SK-N-SH treated with all-trans-retinoic acid at 6 μM for 48 hours (cell line): ENCODE measurements at places on chromosomes 5 and 9.

DNA sequence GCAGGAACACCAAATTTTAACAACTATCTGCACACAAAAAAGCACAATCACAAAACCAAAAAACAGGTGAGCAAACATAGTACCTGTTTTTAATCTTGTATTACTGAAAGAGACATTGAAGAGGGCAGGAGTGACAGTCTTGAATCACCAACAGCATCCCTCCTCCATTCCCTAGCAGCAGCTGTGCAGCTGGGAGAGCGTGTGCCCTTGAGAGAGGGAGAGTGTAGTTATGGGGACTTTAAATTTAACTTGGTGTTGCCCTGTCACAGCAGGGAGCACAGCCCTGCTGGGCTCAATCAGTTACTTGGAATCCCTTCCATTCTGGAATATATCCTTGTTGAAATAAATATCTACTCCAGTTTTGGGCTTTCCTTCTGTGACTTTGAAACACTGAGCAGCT, 1938.7 kb upstream of the NUDT12 start:
- no peak for ATAC-seq

DNA sequence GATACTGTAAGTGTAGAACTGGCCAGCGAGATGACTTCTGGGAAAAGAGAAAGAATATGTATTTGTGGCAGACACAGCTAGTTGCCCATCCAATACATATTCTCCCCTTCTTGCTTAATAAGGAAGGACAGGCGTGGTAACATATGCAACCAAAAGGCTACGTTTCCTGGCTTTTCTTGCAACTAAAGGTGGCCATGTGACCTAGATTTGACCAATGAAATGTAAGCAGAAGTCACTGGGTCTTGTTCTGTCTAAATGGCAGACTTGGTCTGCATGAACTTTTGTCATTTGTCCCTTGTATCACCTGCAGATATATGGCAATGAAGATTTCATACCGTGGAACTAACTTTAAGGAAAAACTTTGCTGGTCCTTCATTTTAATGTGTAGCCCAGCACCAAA, 183.8 kb downstream of the CDH12 start:
- no peak for ATAC-seq

GRCh38 chr5:88690409-88691229, 192.4 kb downstream of the MEF2C start:
- peak; percentile 87 for ATAC-seq

DNA sequence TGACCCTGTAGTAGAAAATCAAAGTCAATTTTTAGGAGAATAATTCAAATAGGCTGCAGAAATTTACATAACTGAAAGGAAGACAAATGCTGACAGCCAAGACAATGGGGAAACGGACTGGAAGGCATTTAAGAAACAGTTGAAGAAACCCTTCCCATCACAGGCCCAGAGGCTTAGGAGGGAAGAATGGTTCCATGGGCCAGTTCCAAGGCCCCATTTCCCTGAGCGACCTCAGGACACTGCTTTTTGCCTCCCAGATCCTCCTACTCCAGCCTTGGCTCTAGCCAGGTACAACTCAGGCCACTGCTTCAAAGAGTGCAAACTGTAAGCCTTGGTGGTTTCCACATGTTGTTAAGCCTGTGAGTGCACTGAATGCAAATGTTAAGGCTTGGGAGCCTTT, 184.1 kb upstream of the SGCD start:
- no peak for ATAC-seq

- peak; percentile 61; the same call in 2 of the 3 replicates for ATAC-seq
These were observed 8.6 kb upstream of the SV2C start for GRCh38 chr5:76074487-76075065.

DNA sequence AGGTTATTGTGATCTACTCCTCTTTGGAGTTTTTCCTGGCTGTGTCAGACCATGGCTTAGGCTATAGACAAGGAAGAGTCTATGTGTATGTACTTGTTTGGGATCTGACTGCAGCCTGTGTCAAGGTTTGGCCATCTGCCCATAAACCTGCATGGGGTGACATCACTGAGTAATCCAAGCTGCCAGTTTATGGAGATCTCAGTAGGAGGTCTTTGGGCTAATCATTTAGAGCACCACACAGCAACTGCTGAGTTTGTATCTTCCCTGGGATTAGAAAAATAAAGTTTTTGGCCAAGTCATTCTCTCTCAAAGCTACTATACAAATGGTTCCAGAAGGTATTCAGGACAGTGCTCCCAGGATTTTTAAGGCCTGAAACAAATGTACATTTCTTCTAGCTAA, 65.5 kb upstream of the HSPB3 start:
- ATAC-seq = peak; percentile 90

- peak; percentile 82 for ATAC-seq
These were observed 130.3 kb downstream of the PAX5 start for GRCh38 chr9:36903541-36904435.

DNA sequence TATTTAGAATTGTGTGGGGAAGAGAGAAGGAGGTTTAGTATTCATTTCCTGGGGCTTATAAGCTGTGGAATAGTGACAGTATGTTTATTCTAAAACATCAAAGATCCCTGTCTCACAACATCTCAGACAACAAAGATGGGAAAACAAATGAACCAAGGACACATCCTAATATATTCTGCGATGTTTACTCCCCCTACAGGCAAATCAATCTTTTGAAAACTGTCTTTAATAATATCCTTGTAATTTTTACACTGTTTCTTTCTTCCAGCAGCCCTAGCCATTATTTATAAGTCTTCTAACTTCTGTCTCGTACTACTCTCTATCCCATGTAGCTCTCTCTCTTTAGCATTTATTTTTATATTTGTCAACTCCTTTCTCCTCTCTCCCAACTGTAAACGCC, 33.5 kb upstream of the TMEM252 start:
- no peak for ATAC-seq

DNA sequence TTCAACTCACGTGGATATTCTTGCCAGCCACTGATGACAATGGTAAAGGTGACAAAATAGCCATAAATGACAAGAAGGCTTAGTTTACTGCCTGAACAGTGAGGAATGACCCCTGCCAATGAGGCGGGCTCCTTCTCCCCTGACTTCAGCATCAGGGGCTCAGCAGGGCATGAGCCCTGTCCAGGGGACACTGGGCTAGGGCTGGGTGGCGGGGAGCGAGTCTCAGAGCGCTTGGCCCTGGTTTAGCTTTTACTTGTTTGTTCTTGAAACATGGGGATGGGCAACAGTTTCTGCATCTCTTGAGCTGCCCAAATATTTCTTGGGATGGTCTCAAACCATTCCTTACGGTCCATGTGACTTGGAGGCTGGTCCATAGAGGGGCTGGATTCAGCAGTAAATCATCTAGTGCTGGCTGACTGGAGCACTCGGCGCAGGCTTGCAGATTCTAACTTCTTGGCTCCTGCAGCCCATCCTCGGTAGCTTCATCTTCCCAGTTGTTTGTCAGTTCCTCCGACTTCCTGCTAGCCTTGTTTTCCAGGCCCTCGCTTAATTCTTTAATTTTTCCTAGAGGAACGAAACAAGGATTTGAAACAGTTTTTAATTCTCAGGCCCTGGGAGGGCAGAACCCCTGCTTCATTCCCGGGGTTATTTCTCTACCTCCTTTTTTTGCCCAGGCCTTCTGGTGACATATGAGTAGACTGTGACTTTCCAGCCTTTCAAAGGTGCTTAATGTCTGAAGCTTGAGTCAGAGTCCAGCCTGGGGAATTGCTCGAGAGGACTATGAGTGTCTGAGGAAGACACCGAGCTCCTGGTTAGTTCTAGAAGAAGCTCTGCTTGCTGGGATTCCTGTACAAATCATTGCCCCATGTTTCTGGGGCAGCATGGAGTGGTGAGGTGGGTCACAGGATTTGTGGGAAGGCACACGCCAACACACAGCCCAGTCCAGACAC, 4.5 kb upstream of the HMCN2 start:
- no peak for ATAC-seq

GRCh38 chr5:77871946-77872345, 95.8 kb upstream of the TBCA start:
- ATAC-seq = no peak

DNA sequence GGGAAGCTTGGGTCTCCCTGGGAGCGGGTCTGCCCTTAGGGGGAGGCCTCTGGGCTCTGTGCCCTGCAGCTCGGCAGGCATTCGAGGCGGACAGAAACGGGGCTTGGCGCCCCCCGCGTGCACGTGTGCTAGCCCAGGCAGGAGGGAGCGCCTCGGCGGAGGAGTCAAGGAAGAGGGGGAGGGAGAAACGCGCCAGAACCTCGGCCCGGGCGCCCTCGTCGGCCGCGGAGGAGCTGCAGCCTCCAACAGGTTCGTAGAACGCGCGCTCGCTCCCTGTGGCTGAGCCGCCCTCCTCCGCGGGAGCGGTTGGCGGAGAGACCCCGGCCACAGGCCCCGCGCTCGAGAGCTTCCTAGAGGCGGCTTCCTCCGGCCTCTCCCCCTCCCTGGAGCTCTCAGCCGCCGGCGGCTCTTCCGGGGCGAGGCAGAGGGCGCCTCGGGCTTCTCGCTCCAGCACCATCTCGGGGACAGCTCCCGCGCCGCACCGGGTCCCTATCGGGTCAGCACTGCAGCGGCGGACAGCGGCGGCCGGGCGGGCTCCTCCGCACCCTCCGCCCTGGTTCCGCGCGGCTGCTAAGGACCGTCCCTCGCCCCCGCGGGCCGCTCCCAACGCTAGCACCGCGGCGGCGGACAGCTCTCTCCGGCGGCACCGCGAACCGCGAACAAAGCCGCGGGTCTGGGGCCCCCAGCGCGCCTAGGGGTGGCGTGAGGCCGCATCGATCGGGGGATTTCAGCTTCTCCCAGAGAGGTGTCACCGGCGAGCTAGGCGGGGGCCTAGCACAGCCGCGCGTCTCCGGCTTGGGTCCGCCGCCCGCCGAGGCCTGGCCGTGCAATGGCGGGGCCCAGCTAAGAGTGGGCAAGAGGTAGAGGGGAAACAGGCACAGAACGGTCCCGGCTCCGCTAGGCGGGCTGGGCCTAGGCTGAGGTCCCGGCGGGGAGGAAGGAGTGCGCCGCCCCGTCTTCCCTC, 74.6 kb upstream of the CPLX2 start:
- peak; percentile 99 for ATAC-seq

DNA sequence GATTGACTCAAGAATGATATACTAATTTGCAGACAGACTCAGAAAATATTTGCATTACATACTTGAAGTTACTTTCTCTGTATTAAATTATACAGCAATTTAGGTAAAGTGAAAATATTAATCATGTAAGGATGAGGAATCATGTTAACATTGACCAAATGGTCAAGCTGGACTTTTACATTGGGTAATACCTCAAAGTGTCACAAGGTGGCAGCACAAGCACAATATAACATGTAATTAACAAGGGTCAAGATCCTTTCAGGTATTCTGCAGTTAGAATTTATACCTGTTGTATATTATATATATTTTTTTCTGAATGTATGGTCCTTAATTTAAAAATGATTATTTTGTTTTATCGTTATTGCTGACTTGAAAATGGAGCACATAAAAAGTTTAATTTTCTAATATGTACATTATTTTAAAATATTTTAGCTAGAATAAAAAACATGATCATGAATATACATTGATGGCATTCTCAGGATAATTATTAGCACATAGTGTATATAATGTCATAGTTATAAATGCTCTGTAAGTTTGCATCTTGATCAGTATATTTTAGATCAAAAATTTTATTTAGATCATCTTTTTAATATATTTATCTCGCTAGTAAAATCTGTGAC, 8.6 kb downstream of the HAPLN1 start:
- ATAC-seq = peak; percentile 72

DNA sequence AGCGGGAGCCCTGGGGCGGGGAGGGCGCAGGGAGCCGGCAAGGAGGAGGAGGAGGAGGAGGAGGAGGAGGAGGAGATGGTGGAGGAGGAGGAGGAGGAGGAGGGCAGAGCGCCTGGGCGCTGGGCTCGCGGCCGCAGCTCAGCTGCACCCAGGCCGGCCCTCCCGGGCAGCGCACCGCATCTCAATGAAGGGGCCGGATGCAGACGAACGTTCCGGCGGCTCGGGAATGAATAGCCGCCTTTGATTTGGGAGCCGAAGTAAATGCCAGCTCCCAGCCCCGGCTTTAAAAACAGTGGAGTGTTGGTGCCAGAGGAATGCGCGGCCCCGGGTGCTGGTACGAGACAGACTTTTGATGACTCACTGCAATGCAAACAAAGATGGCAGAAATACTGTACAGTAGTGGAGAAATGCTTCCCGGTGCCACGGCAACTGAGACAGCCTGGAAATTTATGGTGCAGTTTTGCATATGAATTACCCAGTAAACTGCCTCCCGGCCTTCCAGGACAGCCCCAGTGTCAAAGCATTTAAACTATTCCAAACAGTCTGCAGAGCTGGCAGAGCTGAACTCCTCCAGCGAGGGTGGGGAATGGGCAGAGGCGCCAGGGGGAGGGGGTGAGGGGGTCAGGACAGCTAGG, 43.1 kb downstream of the NACC2 start:
- ATAC-seq = peak; percentile 85

- ATAC-seq = peak; percentile 79
These were observed 77.8 kb upstream of the TARS1 start for GRCh38 chr5:33362915-33363314.

- ATAC-seq = peak; percentile 72
These were observed 5.1 kb downstream of the TLN1 start for GRCh38 chr9:35726931-35727330.

DNA sequence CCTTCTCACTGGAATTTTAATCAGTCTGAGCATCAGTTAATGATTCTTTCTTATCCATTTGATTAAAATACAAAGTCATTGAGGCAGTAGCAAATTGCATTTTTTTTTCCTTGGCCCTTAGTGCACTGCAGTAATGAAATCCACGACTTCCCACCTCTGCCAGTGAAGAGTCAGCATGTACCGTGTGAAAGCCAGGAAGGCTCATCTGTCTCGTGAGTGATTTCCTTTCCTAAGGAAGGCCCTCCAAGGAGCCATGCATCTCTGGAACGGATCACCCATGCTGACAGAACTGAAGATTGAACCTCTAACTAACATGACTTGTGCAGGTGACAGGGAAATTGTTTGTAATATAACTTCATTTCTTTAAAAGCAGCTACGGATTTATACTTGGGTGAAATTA, 51.6 kb downstream of the MED10 start:
- ATAC-seq = no peak

DNA sequence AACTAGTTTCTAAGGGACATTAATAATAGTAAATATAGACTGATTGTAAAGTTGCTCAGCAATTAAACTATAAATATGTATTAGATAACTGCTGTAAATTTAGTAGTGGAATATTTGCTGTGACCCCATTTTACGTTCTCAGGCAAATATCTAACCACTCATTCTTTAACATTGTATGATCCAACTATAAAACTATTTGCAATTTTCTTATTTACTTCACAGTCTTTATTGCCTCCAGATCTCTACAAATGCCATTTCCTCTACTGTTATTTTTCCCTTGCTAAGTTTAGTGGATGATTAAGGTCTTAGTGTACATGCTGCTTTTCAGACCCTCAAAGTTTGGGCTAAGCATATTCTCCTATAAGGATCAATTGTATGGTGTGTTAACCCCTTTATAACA, 526.2 kb upstream of the ST8SIA4 start:
- ATAC-seq = peak; percentile 50; the same call in 2 of the 3 replicates
